WTC11 (cell line): ENCODE measurements at places on chromosomes 7 and 10. TPM values are rescaled to one million over a fixed set of nuclear protein-coding genes. Genes with fewer than 3 reads are reported as not detected.
A peak's percentile ranks its signal among the peaks of the same experiment; 100 is the strongest.

- DNase-seq, result peak; percentile 16
These were observed 30.0 kb downstream of the DGKI start for GRCh38 chr7:137816696-137817320.

The RPEL1 gene
- 0.09 TPM in 1 of 3 replicates, not detected in the others for total RNA-seq

GRCh38 chr10:115937768-115938056 is 335.3 kb downstream of the GFRA1 start:
- DNase-seq, result no peak

DNA sequence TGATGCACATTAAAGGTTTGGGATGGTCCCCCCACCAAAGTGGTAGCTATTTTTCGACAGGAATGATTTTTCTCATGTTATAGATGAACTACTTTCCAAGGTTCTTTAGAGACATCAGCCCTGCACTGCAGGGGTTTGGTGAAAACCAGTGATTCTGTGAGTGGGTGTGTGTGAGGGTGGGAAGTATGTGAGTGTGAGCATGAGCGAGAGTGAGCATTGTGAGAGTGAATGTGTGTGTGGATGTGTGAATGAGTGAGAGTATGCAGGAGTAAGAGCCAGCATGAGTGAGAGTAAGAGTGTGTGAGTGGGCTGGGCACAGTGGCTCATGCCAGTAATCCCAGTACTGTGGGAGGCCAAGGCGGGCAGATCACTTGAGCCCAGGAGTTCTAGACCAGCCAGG is 75.0 kb downstream of the GOLGA7B start:
- DNase-seq, result no peak

GRCh38 chr7:143391462-143392404 is 10.6 kb downstream of the ZYX start:
- DNase-seq, result no peak

The CPVL gene
- total RNA-seq, result 34.2 to 43.8 TPM (median 42.6 TPM) in 3 replicates

The SLC39A12 gene
- total RNA-seq, result not detected in 3 replicates

The PSD gene
- 10.2 to 12.5 TPM (median 10.4 TPM) in 3 replicates for total RNA-seq

DNA sequence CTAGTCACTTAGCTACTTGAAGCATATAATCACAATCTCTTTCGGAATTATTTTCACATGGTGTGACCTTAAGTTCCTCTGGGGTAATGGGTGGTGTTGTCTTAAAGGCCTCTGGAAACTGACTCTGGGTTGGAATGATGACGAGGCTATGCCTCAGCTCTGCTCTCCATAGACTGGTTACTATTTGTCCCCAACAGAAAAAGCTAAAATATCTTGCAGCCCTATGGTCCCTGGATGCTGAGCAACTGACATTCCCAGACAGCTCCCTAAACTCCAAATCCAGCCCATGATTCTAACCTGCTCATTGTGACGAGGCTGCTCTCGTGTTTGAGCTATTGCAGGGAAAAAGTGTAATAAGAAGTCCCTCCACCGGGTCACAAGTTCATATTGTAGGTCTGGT is 51.6 kb downstream of the HBP1 start:
- DNase-seq, result no peak

- no peak for DNase-seq
These were observed 80.4 kb upstream of the GPR26 start for GRCh38 chr10:123585477-123586445.

GRCh38 chr7:44372560-44373417 is 47.4 kb upstream of the CAMK2B start:
- no peak for DNase-seq

DNA sequence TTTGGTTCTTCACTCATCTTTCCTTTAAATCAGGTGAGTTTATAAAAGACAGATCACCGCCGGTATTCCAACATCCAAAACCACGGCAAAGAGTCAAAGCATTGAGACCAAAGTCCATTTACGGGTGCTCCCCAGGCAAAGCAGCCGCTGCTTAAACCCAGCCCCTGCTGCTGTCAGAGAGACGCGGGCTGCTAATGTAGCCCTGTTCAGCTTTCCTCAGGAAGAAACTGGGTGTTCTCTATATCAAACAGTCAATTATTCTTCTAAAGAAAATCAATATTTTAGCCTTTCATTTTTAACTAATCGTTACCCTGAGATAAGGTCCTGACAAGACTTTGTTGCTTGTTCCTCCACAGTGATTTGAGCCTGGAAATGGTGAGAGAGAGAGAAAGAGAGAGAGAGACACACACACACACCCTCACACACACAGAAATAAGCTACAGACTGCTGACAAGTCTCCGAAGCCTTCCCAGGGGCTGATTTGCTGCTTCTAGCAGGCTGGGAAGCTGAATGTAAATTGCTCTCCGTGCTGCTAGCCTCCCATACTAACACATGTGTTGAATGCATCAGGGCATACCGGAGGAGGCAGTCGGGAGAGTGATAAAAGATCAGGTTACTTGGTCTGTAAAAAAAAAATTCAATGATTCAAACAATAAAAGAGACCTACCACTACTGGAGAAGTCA is 183.0 kb upstream of the ANK3 start:
- peak; percentile 38 for DNase-seq

DNA sequence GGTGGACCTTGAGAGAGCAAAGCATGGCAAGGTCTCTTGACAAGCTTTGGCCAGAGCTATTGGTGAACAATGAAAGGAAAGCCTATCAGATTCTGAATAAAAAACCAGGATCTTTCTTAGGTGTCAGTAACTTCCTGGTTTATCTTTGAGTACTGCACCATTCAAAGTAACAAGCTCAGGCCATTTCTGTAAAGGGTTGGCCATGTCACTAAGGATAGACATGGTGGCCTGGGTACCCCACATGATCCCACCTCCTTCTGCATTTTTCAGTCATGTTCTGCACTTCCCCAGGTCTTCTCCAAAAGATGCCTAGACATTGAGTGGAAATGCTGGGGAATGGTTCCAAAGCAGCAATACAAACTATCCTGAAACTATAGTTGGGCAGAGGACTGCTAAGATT is 242.0 kb downstream of the ARHGAP12 start:
- no peak for DNase-seq

The COBL gene
- total RNA-seq, result 36.5 to 49.8 TPM (median 48.1 TPM) in 3 replicates

DNA sequence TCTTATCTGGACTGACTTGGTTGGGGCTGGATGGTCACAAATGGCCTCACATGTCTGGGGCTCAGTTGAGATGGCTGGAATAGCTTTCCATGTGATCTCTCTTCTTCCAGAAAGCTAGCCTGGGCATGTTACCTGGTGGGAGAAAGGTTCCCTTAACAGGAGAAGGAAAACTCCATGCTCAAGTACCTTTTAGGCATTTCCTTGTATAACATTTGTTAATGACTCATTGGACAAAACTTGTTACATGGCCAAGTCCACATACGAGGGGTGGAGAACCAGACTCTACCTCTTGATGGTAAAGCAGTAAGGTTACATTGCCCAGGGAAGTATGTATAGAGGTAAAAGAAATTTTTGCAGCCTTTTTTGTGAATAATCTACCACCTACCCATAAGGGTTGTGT is 826.4 kb downstream of the LRMDA start:
- no peak for DNase-seq

- DNase-seq, result peak; percentile 55
These were observed 712.1 kb downstream of the PHTF2 start for GRCh38 chr7:78510580-78511188.

The PCGF5 gene
- 5.1 to 5.7 TPM (median 5.2 TPM) in 3 replicates for total RNA-seq

DNA sequence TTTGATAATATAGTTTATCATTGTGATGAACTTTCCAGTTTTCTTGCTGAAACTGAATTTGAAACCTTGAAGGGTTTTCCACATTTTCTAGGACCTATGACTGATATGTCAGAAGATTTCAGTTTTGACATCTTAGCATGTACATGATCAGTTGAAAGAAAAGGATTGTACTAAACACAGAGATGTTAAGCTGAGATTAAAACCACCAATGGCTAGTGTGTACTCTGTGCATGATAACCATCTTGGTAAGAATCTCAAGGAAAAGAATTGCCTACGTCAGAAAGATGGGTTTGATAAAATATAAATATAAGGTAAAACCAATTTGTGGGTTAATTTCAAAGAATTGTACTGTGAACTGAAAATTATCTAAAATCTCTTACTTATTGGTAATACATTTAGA is 776.4 kb downstream of the GATA3 start:
- no peak for DNase-seq

DNA sequence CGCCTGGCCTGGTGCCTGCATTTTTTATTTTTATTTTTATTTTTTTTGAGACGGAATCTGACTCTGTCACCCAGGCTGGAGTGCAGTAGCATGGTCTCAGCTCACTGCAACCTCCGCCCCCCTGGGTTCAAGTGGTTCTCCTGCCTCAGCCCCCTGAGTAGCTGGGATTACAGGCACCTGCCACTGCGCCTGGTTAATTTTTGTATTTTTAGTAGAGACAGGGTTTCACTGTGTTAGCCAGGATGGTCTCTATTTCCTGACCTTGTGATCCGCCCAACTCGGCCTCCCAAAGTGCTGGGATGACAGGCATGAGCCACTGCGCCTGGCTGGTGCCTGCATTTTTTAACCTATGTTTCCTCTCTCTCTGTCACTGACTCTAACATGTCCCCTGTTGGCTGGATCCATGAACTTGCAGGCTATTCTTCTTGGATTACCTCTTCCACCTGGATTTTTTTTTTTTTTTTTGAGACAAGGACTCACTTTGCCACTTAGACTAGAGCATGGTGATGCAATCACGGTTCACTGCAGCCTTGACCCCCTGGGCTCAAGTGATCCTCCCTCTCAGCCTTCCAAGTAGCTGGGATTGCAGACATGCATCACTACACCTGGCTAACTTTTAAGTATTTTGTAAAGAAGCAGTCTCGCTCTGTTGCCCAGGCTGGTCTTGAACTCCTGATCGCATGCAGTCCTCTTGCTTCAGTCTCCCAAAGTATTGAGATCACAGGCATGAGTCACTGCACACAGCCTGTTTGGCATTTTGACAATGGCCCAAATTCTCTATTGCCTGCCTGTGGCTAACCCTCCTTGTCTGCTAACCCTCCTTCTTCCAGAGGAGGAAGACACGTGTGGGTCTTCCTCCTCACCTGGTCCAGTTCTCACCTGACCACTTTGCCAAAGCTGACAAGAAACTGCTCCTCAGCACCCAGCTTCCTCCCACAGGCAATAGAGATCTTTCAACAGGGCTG is 23.0 kb upstream of the PRPF18 start:
- DNase-seq, result no peak

DNA sequence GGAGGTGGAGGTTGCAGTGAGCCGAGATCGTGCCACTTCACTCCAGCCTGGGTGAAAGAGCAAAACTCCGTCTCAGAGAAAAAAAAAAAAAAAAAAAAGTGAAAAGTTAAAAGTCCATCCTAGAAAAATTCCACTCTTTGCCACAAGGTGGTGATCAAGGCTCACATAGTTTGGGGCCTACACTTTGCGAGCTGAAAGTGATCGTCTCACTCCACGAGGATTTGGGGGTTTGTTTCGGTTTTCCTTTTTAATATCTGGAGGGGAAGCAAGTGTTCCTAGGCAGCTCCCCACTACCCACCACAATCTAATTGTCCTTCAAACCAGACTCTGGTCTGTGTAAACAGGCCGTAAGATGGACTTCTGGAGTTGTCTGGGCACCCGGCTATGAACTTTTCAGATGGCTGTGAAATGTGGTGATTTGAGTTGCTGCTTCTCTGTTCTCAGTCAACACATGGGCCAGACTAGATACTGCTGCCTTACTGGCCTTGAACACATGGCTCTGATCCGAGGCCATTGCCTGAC is 27.1 kb downstream of the PRLHR start:
- peak; percentile 17 for DNase-seq
